Stimulated activated CD8-positive, alpha-beta memory T cell treated with anti-CD3 and anti-CD28 coated beads, Interleukin-2, amount 100 ng/mL, for 1 hour (primary cell): ENCODE measurements at places on chromosomes 13 and 19.

- no peak for DNase-seq
Observed at GRCh38 chr13:36865265-36865664, 46.2 kb downstream of the RFXAP start.

DNA sequence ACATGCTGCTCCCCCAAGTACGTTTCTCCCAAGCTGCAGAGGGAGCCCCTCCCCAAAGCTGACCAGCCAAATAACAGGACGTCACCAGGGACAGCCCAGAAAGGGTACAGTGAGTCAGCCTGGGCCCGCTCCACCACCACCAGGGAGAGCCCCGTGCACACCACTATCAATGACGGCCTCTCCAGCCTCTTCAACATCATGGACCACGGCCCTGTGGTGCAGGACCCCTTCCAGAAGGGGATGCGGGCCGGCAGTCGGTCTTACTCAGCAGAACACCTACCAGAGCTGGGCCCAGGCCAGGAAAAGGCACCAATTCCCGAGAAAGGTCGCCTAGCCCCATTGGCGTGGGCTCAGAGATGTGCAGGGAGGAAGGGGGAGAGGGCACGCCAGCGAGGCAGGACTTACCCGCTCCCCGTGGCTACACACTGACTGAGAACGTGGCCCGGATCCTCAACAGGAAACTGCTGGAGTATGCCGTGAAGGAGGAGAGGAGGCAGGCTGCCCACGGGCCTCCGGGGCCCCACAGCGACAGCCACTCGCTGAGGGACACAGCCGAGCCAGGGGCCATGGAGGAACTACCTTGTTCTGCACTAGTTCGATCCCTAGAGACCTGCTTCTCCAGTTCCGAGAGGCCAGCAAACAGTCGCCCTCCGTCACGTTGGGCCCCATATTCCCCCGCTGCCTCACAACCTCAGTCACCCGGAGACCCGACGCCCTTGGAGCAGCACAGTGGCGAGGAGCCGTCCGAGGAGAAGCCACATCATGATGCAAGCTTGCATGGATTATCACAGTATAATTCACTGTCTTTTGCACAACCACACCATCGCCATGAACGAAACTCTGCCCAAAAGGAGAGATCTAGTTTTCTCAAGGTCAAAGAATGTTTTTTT, 815.9 kb upstream of the KLHL1 start:
- no peak for DNase-seq

DNA sequence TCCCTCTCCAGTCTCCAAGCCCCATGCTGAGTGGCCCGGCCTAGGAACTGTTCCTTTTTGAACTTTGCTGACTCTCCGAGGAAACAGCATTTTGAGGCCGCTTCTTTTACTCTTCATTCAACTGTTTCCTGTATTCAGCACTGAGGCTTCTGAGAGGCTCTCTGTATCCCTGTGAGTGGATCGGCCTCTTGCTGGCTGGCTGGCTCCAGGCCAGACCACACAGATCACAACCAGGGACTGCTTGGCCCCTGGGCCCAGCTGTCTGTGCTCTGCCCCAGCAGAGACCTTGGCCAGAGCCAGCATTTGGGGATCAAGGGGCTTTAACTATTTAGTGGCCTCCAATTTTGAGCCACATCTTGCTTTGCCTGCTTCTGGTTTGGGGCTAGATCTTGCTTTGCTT, 75.6 kb upstream of the KL start:
- DNase-seq = no peak

DNA sequence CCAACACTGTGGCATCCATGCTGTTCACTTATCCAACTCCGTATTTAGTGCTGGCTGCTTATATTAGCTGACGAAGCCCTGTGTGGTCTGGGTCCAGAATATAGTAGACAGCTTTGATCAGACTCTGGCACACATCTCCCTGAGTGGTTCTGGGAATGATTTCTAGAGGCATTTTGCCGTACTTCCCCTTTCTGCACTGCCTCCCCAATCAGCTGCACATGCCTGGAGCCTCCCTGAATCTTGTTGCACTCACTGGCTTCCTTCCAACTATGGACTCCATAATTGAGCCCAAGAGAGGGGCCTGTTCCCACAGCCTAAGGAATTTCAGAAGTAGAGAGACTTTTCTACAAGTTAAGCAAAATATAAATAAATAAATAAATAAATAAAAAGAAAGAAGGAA, 30.4 kb upstream of the PCDH8 start:
- no peak for DNase-seq

GRCh38 chr13:80359414-80359777, 18.5 kb upstream of the SPRY2 start:
- no peak for DNase-seq

GRCh38 chr19:7928741-7929701, 3.1 kb upstream of the CTXN1 start:
- DNase-seq = peak; percentile 45

DNA sequence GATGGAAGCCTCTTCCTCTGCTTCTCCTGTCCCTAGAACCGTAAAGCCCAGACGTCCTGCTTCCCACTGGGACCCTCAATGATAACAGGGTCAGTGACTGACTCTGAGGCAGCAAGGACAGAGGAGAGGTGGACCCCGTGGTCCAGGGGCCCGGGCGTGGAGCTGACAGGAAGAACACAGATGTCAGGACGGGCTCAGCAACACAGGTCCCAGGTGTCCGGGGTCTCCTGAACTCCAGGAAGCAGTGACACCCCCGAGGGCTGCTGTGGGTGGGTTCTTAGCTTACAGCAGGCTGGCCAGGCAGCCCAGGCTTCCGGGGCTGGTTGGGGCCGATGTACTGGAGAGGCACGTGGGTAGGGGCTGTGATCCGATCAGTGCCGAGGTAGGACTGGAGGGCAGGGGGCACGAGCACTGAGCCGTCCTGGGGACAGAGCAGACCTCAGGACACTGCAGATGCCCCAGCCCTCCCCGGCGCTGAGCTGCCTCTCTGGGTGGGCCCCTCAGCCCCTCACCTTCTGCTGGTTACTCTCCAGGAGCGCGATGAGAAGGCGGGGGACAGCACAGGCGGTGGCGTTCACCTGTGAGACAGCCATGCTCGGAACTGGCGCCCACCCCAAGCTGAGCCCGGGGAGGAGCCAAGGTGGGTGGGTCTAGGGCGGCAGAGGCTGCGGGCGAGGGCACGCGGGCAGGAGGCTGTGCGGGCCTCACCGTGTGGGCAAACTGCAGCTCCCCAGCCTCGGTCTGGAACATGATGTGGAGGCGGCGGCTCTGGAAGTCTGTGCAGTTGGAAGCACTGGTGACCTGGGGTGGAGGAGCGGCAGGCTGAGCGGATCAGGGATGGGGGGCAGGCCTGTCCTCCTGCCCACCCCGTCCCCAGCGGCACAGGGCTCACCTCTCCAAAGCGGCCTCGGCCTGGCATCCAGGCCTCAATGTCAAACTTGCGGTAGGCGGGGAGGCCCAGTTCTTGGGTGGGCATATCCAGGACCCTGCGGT, 3.6 kb upstream of the CCER2 start:
- DNase-seq = no peak
